ENCODE measurements at places on chromosomes 3 and 15.

DNA sequence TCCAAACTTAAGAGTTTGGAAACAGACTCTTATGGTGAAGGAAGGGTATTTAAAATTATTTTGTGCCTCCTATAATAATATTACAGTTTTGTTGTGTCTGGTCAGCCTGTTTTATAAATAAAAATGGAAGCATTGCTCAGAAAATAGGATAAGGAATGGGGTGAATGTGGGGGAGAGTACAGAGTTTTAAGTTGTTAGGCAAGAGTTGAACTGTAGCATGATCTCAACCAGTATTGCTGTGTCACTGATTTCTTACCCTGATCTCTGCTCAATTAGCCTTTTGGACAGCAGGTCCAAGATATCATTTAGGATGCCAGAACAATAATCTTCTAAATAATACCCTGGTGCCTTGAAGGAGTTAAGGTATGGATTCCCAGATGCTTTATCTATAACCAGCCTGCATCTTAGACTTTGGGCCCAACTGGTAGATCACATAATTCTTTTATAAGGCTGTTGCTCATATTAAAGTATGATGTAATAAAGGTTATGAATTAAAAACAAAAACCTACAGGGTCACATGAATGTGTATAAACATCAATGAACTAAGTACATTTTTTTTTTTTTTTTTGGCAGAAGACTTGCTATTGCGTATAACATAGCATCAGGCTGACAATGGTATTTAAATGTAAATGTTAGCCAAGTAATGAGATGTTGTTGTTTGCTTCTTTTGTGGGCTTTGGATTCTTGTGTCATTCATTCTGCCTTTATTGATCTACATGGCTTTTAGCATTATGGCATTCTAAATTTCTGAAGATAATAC, 70.0 kb downstream of the MITF start:
- no peak for DNase-seq

DNA sequence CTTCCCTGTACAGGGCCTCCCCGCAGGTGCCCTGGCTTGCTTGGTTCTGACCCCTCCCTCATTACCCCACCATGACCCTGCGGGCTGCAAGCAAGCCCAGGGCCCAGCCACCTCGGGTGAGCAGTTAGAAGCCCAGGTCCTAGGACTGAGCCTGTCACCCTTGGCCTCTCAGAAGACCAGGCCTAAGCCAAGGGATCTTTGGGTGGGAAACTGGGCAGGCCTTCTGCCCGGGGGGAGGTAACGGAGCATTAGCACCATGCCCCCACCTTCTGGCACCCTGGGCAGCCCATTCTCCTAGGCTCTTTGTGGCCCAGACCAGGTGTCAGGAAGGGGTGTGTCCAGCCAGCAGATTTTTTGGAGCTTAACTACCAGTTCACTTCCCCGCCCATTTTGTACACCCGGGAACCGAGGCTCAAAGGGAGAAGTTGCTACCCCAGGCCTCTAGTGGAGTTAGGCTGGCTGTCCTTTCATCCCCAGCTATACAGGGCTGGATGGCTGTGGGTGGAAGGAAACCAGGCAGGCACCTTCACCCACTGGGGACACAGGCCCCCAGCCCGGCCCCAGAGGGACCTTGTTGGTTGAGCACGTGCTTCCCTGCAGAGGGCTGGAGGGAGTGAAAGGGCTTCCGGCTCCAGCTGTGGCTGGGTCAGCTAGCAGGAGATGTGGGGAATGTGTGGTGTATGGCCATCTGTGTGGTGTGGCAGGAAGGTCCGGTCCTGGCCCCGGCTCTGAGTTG, 1.4 kb downstream of the CSK start:
- no peak for DNase-seq

DNA sequence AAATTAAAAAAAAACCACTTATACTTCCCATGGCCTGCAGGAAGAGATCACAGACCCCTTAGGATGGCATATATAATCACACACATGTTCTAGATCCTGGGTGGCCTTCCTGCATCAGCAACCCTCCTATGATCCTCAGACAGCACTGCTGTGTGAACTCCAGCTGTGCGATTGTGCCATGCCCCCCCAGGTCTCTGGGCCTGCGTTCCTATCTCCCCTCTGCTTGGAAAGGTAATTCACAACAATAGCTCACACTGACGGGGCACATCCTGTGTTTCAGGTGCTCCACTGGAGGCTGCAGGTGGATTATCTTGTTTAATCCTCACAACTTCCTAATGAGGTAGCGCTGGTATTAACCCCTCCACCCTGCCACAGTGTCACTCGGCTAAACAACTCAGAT, 71.2 kb upstream of the GLCE start:
- DNase-seq: no peak

- DNase-seq: no peak
Observed at GRCh38 chr15:81865850-81866537, 179.8 kb downstream of the MEX3B start.

DNA sequence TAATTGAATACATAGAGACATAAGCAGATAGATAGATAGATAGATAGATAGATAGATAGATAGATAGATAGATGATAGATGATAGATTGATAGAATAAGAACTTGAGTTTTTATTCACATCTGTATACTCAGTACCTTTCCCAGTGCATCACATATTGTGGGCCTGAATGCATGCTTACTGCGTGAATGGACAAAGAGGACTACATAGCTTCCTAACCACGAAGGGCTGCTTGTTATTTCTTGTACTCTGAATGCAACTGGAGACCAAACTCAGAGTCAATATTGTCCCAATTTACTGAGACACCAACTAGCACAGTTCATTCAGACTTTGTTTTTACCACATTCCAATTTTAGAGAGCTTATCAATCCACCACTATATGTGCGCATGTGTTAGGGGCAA, 422.9 kb upstream of the GRM7 start:
- no peak for DNase-seq

DNA sequence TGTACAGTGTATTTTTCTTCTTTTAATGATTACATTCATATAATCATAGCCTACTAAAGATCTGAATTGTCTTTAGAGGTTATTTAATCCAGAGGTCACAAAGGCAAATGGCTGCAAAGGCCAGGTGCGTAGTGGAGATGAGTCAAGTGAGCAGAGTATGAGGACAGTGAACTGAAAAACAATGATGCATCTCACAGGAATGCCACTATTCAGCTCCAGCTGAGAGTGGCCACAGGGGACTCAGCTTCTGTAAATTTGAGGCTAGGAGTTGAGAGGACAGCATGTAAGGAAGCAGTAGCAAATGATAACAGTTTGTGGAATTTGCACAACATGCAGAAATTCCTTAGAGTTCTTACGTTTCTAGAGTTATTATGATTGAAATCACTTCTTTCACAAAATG, 50.4 kb downstream of the COL6A5 start:
- DNase-seq: no peak

DNA sequence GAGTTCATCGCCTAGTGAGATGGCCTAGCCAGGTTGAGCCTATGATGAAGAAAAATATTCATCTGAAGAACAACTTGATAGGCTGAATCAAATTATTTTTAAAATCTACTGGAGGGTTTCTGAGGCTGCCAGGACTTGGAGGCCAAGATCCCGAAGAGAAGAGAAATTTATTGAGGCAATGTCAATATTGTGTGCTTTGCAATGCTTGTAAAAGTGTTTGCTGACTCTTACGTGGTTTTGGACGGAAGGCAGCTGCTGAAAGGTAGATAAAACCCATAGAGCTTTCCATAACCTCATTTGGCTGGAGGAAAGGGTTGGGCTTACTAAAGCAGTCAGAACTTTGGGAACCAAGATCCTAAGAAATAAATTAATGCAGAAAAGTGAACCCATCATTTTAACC, 361.0 kb upstream of the IL12A start:
- no peak for DNase-seq
